ENCODE measurements at places on chromosomes 1 and 21.

- DNase-seq, result no peak
Measured at GRCh38 chr21:45141507-45141906, 67.1 kb downstream of the ADARB1 start.

- peak; percentile 23 for DNase-seq
Measured at GRCh38 chr21:36134803-36135390, at the start of gene CBR3. TSS of gene CBR3 (plus strand) at chr21:36135079. CDS start at chr21:36135193, 114 bp downstream.

- no peak for DNase-seq
Measured at GRCh38 chr1:234544087-234544579, 65.2 kb upstream of the TARBP1 start.

DNA sequence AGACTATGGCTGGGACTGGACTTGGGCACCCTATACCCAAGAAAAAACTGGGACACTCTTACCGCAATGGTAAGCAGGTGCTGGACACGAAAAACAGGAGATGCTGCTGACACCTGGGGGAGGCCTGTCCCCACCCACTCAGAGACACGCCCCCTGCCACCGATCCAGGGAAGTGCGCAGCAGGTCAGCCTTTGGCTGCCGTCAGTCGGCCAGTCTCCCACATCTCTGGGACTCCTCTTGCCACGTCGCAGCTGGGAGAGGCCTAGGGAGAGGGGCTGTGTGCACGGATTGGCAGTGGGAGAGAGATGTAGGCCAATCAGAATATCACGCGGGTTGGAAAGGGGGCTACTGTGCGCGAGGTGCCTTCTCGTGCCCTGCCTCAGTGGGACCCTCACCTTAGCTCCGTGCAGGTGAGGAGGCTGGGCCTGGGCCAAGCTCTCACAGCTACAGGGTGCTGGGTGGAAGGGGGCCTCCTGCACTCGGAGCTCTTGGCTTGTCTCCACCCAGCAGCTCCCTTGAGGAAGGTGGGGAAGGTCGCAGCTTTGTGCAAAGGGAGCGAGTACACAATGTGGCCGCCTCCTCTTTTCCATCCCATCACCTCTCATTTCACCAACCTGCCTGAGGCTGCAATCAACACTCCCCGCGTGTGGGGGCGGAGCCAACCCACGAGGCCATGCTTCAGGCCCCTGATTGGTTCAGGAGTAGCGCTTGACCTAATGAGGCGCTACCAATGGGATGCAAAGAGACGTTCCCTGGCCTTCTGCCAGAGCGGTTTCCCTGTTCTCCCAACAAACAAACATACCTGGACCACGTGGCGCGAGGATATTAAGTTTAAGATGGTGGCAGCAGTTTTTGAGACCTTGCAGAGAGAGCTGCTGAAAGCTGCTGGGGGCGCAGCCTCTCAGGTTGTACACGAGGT is 25.7 kb upstream of the LDLRAP1 start:
- no peak for DNase-seq

GRCh38 chr1:231422798-231423309 is 767 bp upstream of the EGLN1 start:
- no peak for DNase-seq

- no peak for DNase-seq
Measured at GRCh38 chr1:63129184-63129583, 193.2 kb upstream of the FOXD3 start.

- DNase-seq, result no peak
Measured at GRCh38 chr1:236030534-236030933, 34.4 kb downstream of the NID1 start.

DNA sequence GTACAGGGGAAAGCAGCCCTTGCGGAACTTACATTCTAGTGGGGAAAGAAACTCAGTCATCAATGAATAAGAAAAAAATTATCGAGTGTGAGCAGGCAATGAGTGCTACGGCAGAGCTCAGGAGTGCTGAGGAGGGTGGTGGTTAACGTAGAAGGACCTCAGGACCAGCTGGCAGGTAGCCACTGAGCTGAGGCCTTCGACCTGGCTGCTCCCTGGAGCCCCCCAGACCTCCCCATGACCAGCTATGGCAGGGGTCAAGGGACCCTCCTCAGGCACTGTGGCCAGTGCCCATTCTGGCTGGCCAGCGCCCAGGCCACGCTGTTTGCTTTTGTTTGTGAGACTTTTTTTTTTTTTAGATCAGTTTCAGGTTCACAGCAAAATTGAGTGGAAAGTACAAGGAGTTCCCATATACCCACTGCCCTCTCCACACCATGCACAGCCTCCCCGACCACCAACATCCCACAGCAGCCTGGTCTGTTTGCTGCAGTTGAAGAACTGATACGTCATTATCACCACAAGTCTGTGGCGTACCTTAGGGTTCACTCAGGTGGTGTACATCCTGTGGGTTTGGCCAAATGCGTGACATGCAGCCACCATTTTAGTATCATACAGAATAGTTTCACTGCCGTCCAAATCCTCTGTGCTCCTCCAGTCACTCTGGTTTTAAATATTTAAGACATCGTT is 11.8 kb upstream of the TTC22 start:
- DNase-seq, result no peak

GRCh38 chr1:211742889-211743529 is 67.6 kb upstream of the NEK2 start:
- DNase-seq, result no peak

GRCh38 chr21:42525676-42526378 is 12.2 kb downstream of the SLC37A1 start:
- DNase-seq, result no peak

GRCh38 chr1:11903210-11903609 is 23.0 kb downstream of the KIAA2013 start:
- no peak for DNase-seq

DNA sequence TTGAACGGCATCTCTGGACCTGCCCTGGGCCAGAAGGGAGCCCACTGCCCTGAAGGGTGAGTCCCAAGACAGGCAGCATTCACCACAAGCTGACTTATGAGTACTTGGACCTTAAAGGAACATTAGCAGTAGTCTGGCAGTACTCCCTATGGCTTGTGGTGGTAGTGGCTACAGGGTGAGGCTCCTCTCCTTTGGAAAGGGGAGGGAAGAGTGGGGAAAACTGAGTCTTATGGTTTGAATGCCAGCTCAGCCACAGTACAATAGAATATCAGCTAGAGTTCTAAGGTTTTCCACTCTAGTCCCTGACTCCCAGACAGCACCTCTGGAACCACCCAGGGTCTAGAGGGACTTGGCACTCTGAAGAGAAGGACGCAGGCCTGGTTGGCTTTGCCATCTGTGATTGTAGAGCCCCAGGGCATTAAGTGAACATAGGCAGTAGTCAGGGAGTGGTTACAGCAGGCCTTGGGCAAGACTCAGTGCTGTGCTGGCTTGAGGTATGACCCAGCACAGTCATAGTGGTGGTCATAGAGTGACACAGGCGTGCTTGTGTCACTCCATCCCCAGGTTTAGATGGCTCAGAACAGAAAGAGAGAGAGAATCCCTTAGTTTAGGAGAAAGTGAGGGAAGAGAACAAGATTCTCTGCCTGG is 31.0 kb downstream of the CD53 start:
- no peak for DNase-seq

- DNase-seq, result no peak
Measured at GRCh38 chr21:14550135-14550534, 4.0 kb upstream of the SAMSN1 start.

DNA sequence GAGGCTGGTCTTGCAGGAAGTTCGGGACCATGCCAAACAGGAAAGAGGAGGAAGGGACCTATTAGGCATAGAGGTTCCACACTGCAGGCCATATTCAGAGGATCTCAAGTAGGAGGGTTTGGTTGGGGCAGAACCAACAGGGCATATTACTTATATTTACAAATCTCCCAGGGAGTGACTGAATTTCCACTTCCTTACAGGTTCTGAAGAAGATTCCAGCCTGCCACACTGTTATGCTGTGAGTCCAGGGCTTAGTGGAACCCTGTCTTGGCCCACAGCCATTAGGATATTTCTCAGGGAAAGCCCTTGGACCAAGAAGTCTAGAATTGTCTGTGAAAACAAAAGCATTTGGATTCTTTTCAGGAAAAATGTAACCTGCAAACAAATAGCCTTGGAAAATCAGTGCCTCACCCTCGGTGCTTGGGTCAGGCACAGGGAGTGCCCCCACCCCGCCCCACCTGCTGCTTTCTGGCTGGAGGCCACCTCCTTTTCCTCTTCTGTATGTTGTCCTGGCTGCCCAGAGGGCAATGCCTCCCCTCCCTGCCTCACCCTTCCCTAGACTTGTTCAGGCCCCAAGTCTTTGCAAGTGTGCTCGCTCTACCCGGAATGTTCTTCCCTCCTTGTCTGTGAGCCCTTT is 41.0 kb upstream of the JUN start:
- no peak for DNase-seq

GRCh38 chr21:45871616-45872236 is 109.8 kb upstream of the COL6A1 start:
- no peak for DNase-seq

GRCh38 chr1:16628361-16629111 is 15.2 kb upstream of the NBPF1 start:
- no peak for DNase-seq

DNA sequence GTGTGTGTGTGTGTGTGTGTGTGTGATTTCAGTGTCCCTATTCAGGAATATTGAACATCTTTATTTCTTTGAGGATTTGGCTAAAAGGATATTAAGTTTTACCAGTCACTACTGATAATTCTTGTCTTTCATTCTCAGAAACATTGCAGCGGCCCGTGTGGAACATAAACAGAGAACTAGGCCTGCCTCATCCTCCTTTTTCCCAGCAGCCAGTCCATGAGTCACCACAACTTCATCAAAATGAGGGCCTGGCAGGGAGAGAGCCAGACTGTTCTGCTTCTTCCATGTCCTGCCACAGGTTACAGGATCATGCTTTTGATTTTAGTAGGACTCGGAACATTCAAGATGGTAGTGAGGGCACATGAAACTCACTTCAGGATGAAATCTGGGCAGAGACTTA is 50.7 kb downstream of the LRIG2 start:
- DNase-seq, result no peak

DNA sequence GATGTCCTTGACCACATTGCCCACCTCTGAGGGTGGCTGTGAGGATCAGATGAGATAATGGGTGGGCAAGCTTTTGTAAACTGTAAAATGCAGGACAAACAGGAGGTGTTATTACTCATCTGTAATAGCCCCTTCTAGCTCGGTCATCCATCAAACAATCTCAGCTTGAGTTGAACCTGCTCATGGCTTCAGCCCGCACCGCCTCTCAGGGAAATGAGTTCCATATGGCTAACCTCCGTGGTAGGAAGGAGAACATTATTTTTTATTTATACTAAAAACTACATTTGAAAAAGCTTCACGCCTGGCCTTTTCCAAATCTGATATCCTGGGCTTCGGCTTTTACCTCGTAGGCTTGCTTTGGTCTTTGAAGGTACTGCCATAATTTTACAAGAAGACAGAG is 116.2 kb upstream of the USP24 start:
- no peak for DNase-seq

- DNase-seq, result no peak
Measured at GRCh38 chr21:37944496-37944895, 28.2 kb upstream of the KCNJ6 start.

DNA sequence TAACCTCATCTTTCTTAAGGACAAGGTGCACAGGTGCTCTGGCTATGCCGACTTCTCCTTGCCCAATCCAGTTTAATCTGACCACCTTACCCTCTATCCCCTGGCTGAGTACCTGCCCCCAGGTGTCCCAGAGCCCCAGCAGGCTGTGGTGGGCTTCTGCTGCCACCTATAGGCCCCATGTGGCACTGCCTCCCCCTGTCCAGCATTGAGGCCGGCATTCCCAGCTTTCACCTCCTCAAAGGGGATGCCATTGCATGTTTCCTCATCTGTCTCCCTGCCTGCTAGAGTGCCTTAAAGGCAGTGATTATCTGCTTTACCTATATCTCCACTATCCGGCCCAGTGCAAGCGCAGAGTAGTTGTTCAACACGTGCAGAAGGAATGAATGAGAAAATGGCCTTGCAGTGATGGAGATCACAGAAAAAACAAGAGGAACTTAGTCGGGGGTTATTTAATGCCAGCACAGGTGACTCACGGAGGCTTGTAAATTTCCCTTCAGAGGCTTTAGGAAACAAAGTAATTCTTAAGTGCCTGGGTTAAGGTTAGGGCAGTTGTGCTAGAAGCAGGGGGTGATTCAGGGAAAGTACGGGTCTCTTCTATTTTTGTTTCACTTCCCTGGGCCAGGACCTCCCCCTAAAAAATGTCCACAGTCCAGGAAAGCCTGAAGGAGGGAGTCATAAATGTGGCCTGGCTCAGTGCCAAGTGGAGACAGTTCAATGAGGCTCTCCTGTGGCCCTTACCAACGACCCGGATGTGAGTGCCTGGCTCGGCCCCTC is 131.8 kb upstream of the NGF start:
- peak; percentile 25 for DNase-seq

GRCh38 chr21:14617871-14618270 is 71.8 kb upstream of the SAMSN1 start:
- no peak for DNase-seq

- no peak for DNase-seq
Measured at GRCh38 chr1:247246325-247247115, 9.4 kb upstream of the VN1R5 start.

- DNase-seq, result no peak
Measured at GRCh38 chr1:88321706-88322105, 362.4 kb upstream of the PKN2 start.

- DNase-seq, result no peak
Measured at GRCh38 chr1:47390843-47391242, 25.2 kb upstream of the FOXE3 start.

DNA sequence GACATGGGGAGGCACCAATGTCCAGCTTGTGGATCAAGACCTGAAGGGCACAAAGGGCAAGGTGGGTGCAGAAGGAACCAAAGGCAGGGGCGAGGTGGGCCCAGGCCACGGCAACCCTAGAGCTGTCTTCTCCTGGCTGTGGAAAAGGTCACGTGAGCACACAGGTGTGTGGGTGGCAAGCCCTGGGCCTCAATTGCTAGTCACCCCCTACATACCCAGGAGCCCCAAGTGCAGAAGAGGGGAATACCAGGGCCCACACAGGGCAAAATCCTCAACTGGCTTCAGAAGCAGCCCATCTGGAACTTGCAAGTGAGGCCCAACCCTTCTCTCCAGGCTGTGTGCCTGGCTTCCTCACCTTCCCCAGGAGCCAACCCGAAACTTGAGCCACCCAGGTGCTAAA is 25.6 kb downstream of the ZBTB17 start:
- DNase-seq, result no peak

DNA sequence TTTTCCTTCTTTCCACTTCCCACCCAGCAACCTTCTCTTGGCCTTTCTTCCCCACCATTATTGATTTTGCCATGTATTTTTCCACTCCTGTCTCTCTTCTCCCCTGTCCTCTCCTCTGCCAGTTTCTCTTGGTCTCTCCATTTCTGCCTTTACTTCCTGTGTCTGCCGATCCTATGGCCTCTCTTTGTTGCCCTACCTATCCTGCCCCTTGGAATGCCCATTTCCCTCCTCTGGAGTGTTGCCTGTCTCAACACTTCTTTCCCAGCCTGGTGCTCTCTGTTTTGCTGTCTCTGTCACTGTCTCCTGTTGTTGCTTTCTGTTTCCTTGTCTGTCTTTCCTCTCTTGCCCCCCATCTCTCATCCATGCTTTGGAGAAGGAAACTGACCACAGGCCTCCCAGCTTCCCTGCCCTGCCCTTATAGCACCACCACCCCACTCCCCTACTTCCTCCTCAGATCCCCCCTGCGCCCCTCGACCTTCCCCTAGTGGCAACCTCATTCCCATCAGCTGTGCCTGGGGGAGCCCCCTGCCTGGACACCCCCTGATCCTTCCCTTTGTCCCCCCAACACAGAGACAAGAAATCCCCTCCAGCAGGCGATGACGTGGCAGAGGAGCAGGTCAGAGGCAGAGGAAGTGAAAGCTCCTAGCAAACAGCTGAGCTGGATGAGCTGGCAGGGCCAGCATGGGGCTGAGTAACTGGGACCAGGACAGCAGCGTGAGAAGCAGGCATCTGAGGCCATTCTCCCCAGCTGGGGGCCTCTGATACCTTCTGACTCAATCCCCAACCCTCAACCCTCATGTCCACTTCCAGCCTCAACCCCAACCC is 6.6 kb upstream of the ETV3L start:
- no peak for DNase-seq

All from neural crest cell (in vitro differentiated cells).